ENCODE measurements at places on chromosomes 5 and 9.
A peak's percentile ranks its signal among the peaks of the same experiment; 100 is the strongest.

DNA sequence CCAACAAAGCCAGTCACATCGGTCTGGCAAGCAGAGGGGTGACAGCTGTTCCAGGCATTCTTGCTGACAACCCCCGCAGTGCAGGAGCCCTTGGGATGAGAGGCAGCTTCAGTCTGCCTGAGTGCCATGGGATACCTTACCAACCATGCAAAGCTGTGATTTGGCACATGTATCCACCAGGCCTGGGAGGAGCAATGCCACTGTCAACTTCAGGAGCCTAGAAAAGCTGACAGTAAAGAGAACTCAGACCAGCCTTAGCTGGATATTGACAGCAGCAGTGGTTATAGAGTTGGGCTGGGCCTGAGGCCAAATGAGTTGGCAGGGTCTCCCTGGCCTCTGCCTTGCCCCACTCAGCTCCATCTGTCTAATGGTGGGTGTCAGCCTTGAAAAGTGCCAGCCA, 10.1 kb upstream of the PLPPR1 start:
- no peak for DNase-seq

DNA sequence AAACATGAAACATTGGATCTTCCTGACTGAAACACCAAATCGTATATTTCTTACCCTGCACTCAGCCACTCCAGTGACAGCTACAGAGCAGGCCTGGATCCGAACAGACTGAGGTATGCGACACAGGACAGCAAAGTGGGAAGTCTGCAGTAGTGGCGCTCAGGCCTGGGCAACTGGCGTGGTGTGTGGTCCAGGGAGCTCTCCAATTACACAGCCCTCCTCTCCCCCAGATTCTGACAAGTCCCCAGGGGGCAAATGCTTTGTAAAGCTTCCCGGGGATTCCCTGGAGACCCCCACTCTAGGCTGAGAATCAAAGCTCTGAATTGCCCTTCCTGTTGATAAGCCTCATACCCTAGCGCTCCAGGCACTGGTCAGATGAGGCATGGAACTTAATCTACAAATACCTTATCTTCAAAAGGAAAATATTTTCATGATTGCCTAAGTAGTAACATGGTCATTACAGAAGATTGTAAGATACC, 104.8 kb upstream of the ERCC6L2 start:
- no peak for DNase-seq

GRCh38 chr9:16954040-16954439, 83.6 kb upstream of the BNC2 start:
- DNase-seq, result peak; percentile 23

DNA sequence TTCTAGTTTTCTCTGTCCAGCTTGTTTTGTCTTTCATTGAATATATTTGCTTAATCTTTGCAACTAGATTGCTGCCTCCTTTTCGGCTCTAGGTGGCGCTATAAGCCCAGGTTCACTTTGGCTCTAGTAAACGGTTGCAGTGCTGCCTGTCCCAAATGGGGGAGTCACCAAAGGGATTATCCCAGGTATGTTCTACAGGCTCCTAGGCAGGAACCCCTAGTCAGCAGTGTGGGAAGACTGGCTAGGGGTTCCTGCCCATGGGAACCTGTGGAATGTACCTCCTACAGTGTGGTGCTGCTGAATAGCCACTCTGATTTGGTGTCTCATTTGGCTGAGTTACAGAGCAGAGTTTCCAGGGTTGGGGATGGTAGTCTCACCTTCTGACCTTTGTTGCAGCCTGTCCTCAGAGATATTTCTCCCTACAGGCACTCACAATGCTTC, 85.2 kb downstream of the ARSB start:
- DNase-seq, result no peak

- no peak for DNase-seq
Observed at GRCh38 chr9:89408628-89409101, 89.2 kb downstream of the SEMA4D start.

GRCh38 chr5:142170254-142170953, 61.8 kb downstream of the NDFIP1 start:
- DNase-seq, result no peak

GRCh38 chr9:110293248-110293647, 36.9 kb upstream of the TXN start:
- no peak for DNase-seq

GRCh38 chr5:132369474-132370180, at the start of gene SLC22A5:
SLC22A5 (plus strand) TSS chr5:132369710; CDS start chr5:132369973, 263 bp downstream.
- DNase-seq, result peak; percentile 63

- DNase-seq, result no peak
Observed at GRCh38 chr5:856531-857425, 6.0 kb upstream of the ZDHHC11 start.

- no peak for DNase-seq
Observed at GRCh38 chr5:136206361-136206760, 13.4 kb upstream of the SMIM32 start.

GRCh38 chr5:146025114-146025680, 80.2 kb downstream of the PLAC8L1 start:
- no peak for DNase-seq

- no peak for DNase-seq
Observed at GRCh38 chr5:168031614-168032013, 259.8 kb upstream of the WWC1 start.

GRCh38 chr9:36023260-36024048, 13.3 kb upstream of the RECK start:
- no peak for DNase-seq

DNA sequence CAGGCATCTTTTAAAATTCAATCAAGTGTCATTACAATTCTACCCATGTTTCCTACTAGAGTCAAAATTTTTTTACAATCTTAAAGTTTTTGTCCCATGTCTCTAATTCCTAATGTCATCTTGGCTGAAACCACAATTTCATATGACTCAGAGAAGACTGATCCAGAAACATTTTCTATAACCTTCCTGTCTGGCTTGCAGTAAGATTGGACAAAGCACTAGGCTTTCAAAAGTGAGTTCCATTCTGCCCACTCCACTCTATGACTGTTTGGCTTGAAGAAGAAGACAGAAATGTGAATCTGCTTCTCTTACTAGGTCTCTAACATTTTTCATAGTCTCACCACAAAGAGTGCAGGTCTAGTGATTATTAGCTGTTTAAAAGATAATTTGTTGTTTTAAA, 88.8 kb downstream of the NR3C1 start:
- DNase-seq, result no peak

- DNase-seq, result no peak
Observed at GRCh38 chr5:141483902-141484301, 928 bp upstream of the PCDHGC4 start.

GRCh38 chr5:101045689-101046088, 142.6 kb upstream of the ST8SIA4 start:
- no peak for DNase-seq

DNA sequence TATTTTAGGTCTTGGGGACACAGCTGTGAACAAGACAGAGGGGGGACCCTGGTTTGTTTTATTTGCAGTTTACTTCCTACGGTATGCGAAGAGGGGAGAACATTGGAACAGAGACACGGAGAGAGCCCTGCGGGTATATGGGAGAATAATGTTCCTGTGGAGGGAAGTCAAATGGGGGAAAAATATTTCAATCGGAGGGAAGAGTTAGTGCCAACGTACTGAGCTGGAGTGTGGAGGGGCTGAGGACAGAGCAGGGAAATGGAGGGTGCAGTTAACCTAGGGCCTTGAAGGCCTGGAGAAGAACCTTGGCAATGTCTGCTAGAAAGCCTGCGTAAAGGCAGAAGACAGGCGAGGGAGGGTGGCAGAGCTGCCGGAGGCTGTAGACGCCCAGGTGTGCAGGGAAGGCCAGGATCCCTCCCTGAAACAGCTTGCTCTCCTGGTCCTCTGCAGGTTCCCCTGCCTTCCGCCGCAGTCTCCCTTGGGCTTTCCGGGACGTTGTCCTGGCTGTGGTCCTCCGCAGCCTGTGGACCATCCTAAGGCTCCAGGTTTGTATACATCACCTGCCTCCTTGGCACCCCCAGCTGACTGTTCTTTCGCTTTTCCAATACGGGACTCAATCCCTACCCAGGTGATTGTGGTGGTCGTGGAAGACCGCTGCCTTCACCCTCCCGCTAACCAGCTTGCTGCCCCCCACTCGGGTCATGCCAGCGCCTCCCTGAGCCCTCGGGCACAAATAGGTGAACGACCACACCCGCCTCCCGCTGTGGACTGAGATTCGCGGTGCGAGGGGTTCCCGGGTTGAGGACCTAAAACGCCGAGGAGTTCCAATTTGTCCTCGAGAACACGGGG, 1.9 kb upstream of the RACK1 start:
- no peak for DNase-seq

DNA sequence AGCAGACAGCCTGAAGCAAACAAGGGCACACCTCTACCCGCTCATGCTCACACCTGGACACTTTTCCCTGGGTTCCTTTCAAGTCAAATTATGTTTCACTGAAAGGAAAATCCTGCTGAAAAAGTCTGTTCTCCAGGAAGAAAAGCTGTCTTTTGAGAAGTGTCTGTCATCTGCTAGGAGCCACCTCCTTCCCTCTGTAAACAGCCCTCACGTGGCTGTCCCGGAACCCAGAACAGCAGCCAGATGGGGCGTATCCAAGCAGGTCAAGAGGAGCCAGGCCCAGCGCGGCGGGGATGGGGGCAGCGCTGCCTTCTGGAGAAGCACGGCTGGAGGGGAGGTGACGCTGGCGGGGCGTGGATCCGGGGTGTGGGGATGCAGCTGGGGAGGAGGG, at the start of gene PNPLA7:
TSS of gene PNPLA7 (minus strand) at position 172 of the 391 bp plus-strand sequence. CDS start 205 bp downstream, outside the sequence.
- peak; percentile 82 for DNase-seq

- DNase-seq, result no peak
Observed at GRCh38 chr5:81230416-81230815, 2.7 kb upstream of the CKMT2 start.

GRCh38 chr5:66981266-66982055, 215.1 kb downstream of the CD180 start:
- no peak for DNase-seq

GRCh38 chr5:170425731-170426130, 36.6 kb upstream of the KCNMB1 start:
- DNase-seq, result no peak

GRCh38 chr5:171762903-171763302, 22.7 kb upstream of the SMIM23 start:
- DNase-seq, result no peak

GRCh38 chr5:78691084-78691960, 42.8 kb upstream of the LHFPL2 start:
- DNase-seq, result no peak

DNA sequence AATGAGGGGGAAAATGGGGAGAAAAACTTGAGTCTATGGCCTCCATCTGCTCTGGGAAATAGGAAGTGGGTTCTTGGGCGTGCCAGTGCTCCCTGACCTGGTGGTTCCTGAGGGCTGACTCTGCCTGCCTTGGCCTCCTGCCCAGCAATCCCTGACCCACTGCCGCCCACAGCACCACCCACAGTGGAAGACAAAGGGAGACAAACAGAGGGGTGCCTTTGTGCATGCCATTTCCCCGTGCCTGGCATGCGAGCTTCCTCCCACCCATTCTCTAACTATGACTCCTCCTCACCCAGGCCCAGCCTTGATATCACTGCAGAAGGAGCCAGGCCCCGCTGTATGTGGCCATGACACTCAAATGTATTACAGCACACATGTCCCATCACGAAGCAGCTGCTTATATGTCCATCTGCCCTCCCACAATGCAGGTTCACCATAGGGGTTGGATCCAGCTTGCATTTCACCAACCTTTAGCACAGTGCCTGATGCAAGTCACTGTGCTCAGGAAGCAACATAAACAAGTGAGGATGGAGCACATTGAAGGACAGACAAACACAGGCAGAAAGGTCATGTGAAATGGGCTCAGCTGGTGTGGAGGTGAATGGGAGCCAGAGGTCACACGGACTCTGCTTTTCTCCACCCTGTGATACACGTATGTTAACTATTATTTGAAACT, 84.4 kb downstream of the ADRB2 start:
- DNase-seq, result no peak

GRCh38 chr5:65791712-65792673, 70.0 kb downstream of the NLN start:
- DNase-seq, result no peak

- no peak for DNase-seq
Observed at GRCh38 chr5:120765189-120765588, 301.1 kb downstream of the PRR16 start.

- DNase-seq, result no peak
Observed at GRCh38 chr9:129886226-129887174, 51.2 kb downstream of the USP20 start.

DNA sequence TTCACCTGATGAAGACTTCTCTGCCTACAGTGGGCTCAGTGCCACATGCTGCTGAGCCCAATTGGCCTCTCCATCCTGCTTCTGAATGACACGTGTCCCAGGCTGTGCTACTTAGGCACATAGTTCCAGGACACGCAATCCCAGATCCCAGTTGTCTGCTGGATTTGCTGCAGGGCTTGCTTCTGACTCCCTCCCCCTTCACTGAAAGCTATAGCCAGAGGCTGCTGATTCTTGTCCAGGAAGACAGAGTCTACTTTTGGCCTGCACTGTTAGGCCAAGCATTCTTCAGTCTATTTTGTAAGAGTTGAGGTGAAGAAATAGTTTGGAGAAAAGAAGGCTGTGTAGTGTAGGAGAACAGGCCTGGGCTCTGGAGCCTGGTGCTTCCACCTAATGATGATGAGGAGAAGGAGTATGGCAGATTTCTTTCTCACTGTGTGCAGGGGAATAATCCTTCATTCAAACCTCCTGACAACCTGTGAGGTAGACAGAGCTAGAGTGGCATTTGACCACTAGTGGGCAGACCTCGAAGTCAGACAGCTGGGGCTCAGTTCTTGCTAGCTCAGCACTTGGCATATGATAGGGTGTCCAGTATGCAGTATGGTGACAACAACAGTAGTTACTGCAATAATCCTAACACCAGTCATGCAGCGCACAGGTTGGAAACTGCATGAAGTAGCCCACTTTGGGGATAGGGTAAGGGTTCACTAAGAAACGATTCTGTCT, 19.5 kb upstream of the ASPN start:
- no peak for DNase-seq

- DNase-seq, result no peak
Observed at GRCh38 chr5:139148986-139149385, 49.2 kb downstream of the SIL1 start.

- DNase-seq, result no peak
Observed at GRCh38 chr9:133576031-133576874, 32.9 kb downstream of the FAM163B start.

GRCh38 chr5:123753937-123754891, 242.2 kb downstream of the CSNK1G3 start:
- no peak for DNase-seq

GRCh38 chr5:112006721-112007120, 249.7 kb upstream of the NREP start:
- no peak for DNase-seq

DNA sequence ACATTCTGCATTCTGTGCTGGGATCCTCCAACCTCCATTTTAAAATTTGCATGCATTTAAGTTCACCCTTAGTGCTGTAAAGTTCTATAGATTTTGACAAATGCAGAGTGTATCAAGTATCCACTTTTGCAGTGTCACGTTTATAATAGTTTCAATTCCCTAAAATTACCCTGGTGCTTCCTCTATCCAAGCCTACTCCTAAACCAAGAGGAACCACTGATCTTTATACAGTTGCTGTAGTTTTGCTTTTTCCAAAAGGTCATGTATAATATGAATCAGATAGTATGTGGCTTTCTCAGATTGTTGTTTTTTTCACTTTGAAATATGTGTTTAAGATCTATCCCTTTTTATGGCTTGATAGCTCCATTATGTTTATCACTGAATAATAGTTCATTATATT, 468.4 kb upstream of the CDH6 start:
- DNase-seq, result no peak

GRCh38 chr5:177066224-177066623, 20.5 kb upstream of the FGFR4 start:
- DNase-seq, result no peak

GRCh38 chr5:156522651-156523529, 195.9 kb downstream of the SGCD start:
- DNase-seq, result no peak

- no peak for DNase-seq
Observed at GRCh38 chr5:145689235-145689634, 145.9 kb downstream of the PRELID2 start.

- no peak for DNase-seq
Observed at GRCh38 chr9:96085491-96086143, 210.1 kb downstream of the ERCC6L2 start.
